Aorta (tissue), 5 donors: ENCODE measurements at places on chromosomes 16 and 17. TPM values are rescaled to one million over a fixed set of nuclear protein-coding genes. Genes with fewer than 3 reads are reported as not detected.

Gene RNF166
- total RNA-seq = 39.4 TPM

Gene RPL13
- total RNA-seq = 1,678 TPM

DNA sequence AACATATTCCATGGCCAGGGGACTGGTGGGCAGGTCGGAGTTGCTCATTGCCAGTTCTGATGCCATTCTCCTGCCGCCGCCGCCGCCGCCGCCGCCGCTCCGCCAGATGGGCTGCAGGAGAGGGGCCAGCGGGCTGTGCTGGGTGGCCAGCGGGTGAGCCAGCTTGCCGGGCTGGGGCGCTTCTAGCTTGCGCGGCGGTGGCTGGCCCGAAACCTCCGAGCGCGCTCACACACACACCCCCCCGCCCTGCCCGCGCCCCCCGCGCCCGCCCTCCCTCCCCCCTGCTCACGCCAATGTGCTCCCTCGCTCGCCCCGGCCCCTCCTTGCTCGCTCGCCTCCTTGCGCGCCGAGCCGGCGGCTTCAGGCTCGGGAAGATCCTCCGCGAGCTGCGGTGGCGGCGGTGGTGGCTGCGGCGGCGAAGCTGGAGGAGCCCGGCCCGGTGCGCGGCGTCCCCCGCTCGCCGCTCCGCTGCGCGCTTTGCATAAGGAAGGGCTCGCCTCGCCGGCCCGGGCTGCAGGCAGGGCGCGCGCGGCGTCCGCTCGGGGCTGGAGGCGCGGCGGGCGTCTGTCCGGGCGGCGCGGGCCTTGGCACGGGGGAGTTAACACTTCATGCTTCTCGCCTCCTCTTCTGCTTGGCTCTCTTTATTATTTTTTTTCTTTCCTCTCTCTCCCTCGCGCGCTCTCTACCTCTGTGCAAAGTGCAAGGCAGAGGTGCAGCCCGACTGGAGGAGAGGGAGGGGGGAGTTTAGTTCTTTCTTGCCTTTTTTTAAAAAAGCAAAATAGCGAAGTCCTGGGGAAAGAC is 500 bp downstream of the MAF start:
- peak; percentile 85 for DNase-seq

Gene KRT20
- total RNA-seq = not detected

DNA sequence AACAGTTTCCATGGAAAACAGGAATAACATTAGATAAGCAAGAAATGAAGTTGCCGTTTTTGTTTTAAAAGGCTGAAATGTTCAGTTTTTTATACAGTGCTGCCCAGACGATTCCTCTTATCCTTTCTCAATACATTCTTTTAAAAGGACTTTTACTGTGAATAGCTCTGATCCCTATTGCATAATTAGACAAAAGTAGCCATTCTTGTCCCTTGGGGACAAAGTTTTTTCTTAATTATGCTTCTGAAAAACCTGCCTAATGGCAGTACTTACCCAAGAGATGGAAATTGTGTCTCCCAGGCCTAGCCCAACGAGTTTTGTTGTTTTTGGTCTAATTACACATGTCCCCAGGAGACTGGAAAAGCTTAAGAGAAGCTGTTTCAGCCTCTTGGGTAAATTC is 27.6 kb downstream of the NXPH3 start:
- DNase-seq = no peak

Gene KRTAP2-3
- not detected for total RNA-seq

Gene SCNN1G
- not detected for total RNA-seq

DNA sequence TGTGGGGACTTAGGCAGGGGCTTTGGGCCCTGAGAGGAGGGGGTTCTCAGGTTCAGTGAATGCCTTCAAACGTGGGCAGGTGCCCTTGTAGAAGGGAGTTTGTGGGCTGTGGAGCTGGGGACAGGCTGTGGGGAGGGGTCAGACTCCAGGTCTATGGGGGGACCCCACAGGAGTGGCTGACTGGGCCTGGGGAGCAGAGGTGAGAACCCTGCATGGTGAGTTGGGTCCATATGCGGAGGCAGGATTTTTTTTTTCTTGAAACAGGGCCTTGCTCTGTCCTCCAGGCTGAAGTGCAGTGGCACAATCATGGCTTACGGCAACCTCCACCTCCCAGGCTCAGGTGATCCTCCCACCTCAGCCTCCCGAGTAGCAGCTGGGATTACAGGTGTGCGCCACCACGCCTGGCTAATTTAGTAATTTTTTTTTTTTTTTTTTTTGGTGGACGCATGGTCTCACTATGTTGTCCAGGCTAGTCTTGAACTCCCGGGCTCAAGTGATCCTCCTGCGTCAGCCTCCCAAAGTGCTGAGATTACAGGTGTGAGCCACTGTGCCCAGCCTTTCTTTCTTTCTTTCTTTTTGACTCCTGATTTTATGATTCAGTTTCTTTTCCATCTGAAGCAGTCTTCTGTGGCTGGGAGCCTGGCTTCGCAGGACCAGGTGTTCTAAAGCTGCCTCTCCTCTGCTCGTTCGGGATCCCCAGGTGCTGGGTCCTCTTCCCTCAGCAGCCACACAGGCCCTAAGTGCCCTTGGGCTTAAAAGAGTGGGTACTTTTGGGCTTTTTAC is 19.0 kb upstream of the ADCY7 start:
- DNase-seq = peak; percentile 48

DNA sequence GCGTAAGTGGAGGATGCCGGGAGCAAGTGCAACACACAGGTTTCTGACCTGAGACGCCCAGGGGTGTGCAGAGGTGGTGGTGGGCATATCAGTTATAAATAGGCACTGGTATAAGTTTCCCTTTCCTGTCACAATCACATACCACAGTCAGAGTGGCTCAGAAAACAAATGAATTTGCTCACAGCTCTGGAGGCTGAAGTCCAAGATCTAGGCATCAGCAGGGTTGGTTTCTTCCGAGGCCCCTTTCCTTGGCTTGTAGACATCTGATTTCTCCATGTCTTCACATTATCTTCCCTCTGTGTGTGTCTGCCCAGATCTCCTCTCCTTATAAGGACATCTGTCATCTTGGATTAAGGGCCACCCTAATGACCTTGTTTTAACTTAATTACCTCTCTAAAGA is 250.5 kb upstream of the TNRC6C start:
- DNase-seq = no peak

Gene C17orf100
- 1.2 TPM for total RNA-seq

Gene CD19
- 0.71 TPM for total RNA-seq

DNA sequence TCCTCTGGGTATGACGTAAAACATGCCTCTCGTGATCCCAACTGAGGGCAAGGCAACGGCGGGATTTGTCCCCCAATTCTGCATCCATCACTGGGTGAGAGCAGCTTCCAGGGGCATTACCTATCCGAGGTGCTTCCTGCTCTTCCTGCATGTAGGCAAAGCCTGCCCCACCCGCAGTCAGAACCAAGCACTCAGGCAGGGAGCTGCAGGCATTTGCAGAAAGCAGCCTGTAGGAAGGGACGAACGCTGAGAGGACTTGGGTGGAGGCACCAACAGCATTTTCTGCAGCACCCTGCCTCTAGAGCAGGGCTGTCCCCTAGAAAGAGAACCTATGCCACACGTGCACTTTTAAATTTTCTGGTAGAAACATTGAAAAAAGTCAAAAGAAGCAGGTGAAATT is 5.5 kb downstream of the BCO1 start:
- DNase-seq = no peak

DNA sequence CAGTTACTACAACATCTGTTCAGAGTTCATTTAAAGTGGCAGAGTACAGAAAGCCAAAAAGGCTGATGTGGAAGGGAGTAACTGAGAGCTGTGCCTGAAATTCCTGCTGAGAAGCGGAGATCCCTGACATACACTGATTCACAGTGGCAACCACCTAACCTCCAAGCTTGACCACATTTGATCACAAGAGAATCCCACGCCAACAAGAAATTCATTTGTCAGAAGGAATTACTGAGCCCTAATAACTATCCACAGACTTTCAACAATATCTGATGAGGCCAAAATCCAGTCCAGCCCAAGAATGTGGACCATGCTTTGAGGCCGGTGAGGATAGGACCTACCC is 168.5 kb upstream of the RPH3AL start:
- no peak for DNase-seq

GRCh38 chr17:80270104-80270503 is 9.5 kb downstream of the RNF213 start:
- DNase-seq = no peak

DNA sequence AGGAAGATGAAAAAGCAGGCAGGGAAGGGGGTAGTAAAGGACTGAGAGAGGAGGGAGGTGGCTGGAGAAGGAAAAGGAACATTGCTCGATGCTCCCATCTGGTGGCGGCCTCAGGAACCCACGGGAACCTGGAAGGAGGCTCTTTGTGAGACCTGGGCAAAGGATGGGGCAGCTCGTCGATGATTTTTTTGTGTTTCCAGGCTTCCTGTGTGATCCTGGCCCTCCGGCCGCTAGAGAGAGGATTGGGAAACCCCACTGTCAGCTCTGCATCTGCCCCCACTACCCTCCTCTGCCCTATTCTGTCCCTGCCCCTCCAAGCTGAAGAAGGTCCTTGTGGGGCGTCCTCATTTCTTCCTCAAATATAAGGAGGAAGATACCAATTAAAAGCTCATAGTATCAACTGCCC is 6.6 kb downstream of the WFIKKN2 start:
- DNase-seq = peak; percentile 71

- DNase-seq = no peak
These were observed 1153.7 kb upstream of the GOT2 start for GRCh38 chr16:59887856-59888255.

DNA sequence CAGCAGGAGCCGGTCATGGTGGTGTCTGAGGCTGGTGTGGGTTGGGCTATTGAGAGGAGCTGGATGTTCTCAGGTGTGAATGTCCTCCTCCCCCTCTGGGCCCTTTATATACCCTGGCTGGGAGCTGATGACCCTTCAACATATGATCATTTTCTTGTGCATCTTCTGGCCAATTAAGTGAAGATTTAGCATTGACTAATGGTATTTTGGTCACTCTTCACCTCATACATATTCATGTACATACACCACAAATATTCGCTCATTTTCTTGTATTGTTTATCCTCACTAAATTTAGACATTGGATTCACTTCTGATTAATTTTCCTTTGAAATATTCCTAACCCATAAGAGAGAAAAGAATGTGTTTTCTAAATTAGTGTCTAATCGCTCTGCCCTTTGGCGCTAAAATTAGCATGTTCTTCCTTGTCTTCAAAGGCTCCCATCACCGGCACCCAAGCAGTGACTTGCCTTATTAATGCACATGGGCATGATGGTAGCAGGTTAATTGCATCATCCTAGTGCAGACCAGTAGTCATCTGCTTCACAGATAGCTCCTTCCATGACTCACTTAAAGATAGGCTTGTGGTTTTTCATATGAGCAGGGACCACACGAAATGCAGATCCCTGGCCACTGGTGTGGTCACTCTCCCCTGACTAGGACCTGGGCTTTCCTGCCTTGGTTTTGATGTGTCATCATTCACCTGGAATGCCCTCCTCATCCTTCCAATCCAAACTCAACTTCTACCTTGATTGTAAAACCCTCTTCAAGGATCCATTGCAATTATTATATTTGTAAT is at the start of gene KRTAP2-4:
KRTAP2-4 (minus strand) TSS at position 51 of the 796 bp plus-strand sequence; CDS start at position 17, 34 bp downstream.
- DNase-seq = no peak

Gene RSL1D1
- total RNA-seq = 95.5 TPM

DNA sequence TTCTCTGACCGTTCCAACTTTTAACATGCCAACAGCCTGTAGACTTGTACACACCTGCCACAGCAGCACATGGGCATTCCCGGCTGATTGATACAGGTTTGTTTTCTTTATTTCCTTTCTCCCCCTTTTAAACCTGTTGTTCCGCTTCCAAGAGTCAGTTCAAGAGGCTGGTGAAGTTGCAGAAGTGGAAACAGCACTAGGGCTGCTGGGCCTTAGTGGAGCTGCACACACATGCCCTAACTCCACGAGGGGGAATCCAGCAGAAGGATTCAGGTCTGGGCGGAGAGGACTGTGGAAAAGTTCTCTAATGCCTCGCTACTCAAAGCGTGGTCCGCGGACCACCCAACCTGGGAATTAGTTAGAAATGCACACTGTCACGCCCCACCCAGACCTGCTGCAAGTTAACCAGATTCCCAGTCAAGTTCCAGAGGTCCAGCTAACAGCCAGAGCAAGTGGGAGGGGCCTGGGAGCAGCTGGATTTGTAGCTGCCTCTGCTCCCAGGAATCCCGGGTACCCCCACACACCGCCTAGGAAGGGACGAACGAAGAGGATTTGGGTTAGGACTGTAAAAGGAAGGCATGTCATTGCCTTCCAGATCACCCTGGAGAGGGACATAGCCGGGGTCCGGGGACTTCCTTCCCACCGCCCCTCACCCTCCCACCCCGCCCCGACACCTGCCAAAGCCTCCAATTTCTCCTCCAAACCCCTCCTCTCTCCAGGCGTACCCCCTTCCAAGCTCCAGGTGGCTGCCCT is 542 bp downstream of the SLC39A11 start:
- no peak for DNase-seq
